Common myeloid progenitor, CD34-positive (primary cell): ENCODE measurements at places on chromosomes 16 and 17.

GRCh38 chr17:16915752-16916556 lies 56.0 kb downstream of the TNFRSF13B start:
- peak; percentile 16 for DNase-seq

- no peak for DNase-seq
Observed at GRCh38 chr16:57615813-57616212, 12.6 kb upstream of the ADGRG1 start.

GRCh38 chr17:3817851-3818605 lies 17.0 kb upstream of the ITGAE start:
- no peak for DNase-seq

DNA sequence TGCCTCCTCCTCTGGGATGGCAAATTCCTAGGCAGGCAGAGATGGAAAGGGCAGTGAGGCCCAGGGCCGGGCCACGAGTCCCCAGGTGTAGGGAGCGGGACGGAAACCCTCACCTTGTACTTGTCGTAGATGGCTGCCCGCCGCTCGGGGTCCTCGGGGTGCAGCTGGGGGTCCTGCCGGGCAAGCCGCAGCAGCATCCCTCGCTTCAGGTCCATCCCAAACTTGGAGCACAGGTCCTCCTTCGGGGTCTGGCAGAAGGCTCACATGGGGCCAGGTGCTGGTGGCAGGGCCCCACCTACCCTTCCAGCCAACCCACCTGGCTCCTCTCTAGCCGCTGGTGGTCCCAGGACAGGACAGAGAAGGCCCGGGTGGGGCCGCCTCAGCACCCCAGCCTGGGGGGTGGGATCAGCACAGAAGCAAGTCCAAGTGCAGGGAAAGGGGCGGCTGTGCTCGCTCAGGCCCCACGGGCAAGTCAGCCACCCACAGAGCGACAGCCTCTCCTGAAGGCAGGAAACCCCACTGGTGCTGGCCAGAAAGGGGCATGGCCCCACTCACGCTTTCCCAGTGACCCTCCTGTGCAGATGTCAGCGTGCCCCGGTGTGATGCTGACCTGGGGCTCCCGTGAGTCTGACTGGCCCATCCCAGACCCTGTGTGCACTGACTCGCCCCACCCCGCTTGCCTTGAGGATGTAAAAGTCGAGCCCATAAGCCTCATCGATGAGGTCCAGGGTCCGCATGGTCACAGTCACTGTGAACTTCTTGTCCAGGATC lies 1.8 kb downstream of the MRPL28 start:
- no peak for DNase-seq

- peak; percentile 47 for DNase-seq
Observed at GRCh38 chr16:3087243-3088235, 11.6 kb downstream of the ZSCAN10 start.

DNA sequence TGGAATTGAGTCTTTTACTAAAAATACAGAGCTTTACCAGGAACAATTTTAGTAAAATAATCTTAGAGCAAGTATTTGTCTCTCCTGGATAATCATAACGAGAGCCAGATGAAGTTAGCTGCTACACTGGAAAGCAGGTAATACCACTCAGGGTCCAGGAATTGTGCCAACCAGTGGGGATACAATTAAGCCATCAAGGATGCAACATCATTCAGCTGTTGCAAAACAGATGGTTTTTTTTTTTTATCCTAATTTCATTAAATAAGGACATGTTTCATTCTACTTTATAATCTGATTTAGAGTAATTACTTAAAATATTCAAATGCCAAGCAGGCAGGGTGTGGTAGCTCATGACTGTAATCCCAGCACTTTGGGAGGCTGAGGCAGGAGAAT lies 10.2 kb downstream of the MMD start:
- no peak for DNase-seq

- DNase-seq: no peak
Observed at GRCh38 chr17:65609749-65610148, 48.3 kb upstream of the AXIN2 start.

GRCh38 chr17:49549311-49549605 lies 26.4 kb upstream of the NXPH3 start:
- no peak for DNase-seq

GRCh38 chr16:71848622-71849021 lies 2.8 kb downstream of the ATXN1L start:
- DNase-seq: no peak

- no peak for DNase-seq
Observed at GRCh38 chr17:30271102-30271501, 20.6 kb downstream of the BLMH start.

- DNase-seq: no peak
Observed at GRCh38 chr17:903691-904481, 75.7 kb downstream of the NXN start.

GRCh38 chr17:77478899-77479298 lies 338.1 kb downstream of the SEC14L1 start:
- no peak for DNase-seq
